ENCODE measurements at places on chromosomes 6 and 20. TPM values are rescaled to one million over a fixed set of nuclear protein-coding genes. Genes with fewer than 3 reads are reported as not detected.
A peak's percentile ranks its signal among the peaks of the same experiment; 100 is the strongest.

GRCh38 chr6:165634101-165634880 lies 28.8 kb downstream of the PDE10A start:
- no peak for DNase-seq

The CTAGE9 gene
- not detected for total RNA-seq

DNA sequence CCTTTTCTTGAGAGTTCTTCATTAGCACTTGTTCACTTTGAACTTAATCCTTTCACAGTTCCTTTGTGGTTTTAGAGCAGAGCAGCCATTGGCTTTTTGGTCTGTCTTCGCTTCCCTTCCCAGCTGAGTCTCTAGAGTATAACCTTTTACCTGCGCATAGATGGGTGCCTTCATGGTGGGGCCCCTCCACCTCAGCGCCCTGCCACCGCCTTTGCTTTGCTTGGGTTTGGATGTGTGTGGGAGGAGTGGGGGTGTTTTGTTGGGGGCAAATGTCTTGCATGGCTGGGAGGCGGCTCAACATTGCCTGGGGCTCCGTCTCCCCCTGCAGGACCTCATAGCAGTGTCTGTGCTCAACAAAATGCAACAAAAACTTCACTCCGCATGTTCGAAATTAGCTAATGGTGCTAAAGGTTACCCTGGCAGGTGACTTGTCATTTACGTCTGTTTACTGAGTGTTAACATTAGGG lies 11.9 kb downstream of the PYGB start:
- DNase-seq: no peak

GRCh38 chr6:112362812-112363570 lies 15.9 kb downstream of the RFPL4B start:
- DNase-seq: no peak

The NOX3 gene
- total RNA-seq: not detected

GRCh38 chr6:12635813-12636212 lies 80.8 kb upstream of the PHACTR1 start:
- no peak for DNase-seq

DNA sequence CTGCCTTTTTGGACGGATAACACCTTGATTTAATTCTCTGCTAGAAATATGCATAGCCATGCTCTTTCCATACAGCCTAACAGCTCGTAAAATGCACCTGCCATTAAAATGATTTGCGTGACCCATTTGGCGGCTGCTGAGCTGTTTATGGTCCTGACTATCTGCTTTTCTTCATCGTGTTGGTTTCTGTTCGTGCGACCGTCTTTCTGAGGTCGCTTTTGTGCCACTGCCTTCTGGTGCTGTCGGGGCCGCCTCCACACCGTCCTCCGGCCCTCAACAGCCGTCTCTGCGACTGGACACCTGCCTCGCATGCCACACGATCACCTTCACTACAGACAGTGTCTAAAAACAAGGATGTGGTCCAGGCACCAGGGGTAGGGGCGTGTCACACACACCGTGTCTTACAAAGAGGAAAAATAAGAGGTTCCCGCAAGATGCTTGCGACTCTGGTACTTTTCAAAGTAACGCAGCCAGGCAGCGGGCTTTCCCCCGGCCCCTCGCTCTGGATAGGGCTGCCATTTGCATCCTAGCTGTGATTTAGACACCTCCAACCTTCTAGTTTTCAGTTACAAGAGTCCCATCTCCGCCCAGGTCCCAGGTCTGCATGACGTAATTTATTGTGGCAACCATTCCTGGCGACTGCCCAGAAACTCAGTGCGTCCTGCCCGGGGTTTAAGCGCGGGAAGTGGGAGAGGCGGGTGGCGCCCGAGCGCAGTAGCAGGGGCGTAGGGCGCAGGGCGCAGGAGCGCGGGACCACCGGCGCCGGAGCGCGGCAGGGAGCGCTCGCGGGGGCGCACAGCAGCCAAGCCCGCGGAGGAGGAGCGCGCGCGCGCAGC lies at the start of gene STMND1:
Gene STMND1 (plus strand): TSS at position 629 of the 836 bp plus-strand sequence. CDS start 208 bp downstream, outside the sequence.
- peak; percentile 38 for DNase-seq

- DNase-seq: no peak
Measured at GRCh38 chr6:104095661-104096416, 763.9 kb downstream of the HACE1 start.

The CDKN1A gene
- 25.8 TPM for total RNA-seq

DNA sequence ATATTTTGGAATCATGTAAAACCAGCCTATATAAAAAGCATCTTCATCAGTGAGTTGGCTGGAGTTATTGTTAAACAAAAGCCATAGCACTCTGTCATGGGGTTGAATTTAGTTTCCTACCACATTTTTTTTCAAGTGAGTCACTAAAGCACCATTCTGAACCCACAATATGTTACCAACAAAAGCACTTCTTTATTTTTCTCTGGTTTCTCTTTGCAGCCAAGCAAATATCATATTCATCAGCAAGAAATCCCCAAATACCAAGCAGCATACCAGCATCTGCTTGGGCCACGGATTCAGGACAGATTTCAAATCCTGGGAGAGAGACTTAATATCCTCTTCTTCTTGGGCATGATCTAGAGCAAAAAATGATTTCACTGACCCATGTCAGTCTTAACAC lies 441.4 kb downstream of the BCKDHB start:
- DNase-seq: peak; percentile 40

- DNase-seq: no peak
Measured at GRCh38 chr6:128659878-128660622, 139.7 kb upstream of the PTPRK start.
